Naive thymus-derived CD4-positive, alpha-beta T cell (primary cell): ENCODE measurements at places on chromosomes 2 and 18.

DNA sequence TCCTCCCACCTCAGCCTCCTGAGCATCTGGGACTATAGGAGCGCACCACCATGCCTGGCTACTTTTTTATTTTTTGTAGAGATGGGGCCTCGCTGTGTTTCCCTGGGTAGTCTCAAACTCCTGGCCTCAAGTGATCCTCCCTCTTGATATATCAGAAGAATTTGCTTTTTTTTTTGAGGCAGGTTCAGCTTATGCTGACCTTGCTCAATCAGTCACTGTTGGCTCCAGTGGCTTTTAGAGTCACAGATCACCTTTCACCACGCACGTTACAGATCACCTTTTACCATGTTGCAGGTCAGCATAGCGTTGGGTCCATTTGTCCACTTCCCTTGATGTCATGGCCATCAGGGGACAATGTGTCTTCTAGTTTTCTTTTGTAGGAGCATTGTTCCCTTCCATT is 36.1 kb downstream of the DCAF17 start:
- no peak for DNase-seq

DNA sequence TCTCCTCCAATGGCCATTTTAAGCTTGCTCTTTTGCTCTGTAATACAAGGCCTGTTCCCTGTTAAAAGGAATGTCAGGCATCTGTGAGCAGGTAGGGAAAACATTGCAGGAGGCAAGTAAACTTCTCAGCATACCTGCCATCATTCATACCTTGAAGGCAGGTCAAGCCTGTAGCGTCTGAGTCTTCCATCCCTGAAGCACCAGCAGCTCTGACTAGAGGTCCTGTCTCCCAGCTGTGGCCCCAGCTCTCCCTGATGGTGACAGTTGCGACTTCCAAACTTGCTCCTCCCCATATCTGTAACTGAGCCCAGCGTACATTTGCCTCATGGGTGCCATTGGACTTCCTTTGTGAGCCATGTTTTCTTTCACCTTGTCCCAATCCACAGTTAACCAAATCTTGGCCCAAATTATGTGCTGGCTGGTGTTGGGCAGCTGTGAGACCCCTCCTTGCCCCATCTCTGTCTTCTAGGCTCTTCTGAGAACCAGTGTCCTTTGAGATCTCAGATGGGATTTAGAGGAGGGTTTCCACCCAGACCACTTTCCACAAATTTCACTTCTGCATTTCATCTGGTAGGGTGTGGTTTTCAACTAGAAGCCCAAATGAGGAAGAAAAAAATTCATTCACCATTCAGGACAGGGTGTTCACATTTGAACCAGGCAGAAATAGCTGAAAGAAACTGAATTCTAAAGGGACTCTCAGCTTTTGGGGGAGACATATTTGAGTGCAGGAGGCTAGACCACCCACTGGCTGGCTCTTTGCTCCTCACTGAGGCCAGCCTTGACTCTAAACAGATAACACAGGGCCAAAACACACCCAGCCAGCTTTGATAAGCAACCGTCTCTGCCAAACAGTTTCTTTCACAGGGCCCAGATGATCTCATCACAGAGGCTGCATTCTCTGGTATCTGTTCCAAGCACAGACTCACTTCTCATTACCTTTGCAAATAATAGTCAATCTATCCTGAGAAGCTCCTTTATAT is 66.4 kb upstream of the MSH2 start:
- no peak for DNase-seq

DNA sequence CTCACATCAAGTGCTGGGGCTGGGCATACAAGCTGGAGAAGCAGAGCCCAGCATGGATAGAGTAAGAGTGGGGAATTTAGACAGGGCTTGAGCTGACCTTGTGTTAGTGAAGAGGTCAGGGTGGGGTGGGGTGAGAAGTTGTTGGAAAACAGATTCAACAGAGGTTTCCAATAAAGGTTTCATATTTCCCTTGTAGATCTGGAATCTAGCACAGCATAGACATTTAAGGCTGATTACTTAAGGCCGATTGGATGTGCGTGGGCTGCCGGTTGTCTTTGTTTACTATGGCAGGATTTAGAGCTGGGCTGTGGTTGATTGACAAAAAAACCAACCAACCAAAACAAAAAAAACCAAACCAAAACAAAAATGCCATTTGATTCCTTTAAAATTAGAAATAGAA is 114.9 kb upstream of the SEC11C start:
- DNase-seq = no peak

DNA sequence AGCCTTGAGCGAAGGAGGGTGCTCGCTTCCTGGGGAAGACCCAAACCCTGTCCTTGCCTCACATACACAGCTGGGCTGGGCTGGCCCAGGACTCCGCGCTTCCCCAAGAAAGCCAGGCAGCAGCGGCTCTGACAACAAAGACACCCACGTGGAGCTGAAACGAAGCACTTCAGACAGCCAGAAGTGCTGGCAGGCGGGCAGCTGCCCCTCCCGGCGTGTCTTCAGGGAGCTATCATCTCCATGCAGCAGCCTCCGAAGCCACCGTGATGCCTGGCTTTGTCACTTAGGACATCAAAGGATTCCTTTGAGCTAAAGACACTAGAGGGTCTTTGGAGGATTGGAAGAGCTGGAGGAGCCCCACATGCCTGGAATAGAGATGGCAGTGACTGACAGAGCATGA is 35.2 kb downstream of the C1QL2 start:
- no peak for DNase-seq

DNA sequence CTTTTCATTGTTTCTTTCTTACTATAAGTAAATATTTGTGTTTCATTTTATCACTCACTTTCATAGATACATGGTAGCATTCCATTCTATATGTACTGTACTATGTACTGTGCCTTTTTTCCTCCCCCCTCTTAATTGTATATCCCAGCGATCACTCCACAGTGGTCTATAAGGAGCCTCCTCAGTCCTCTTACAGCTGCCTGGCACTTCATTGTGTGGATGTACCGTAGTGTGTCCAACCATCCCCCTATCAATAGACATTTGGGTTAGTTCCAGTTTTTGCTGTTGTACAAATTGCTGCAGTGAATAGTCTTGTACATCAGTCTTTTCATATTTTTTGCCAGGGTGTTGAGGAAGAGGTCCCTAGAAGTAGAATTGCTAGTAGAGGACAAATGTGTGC is 21.4 kb upstream of the DRC1 start:
- DNase-seq = no peak

- no peak for DNase-seq
Observed at GRCh38 chr2:118737684-118738083, 109.8 kb downstream of the EN1 start.

DNA sequence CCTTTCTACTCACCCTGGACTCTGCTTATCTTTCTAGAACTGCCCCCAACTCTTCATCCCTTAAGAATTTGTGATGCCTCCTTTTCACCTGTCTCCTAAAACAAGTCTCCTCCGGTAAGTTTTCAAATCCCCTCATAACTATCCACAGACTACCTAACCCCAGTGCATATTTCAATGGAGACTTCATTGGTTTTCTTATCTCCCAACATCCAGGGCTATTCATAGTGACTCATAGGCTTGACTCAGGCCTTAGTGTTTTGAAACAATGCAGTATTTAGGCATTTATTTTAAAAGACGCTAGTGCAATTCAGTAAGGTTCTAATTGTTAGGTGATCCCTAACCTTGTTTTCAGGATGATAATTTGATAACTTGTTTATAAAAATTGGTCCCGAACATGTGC is 399.2 kb downstream of the CPS1 start:
- no peak for DNase-seq

GRCh38 chr18:70411876-70412435 is 123.1 kb downstream of the SOCS6 start:
- no peak for DNase-seq

- DNase-seq = no peak
Observed at GRCh38 chr18:73479477-73479876, 611.7 kb upstream of the NETO1 start.

GRCh38 chr18:22865354-22866116 is 67.6 kb upstream of the RBBP8 start:
- no peak for DNase-seq

- no peak for DNase-seq
Observed at GRCh38 chr18:64539847-64540246, 391.0 kb upstream of the LINC00305 start.

- no peak for DNase-seq
Observed at GRCh38 chr2:152056418-152056817, 42.4 kb downstream of the CACNB4 start.

- DNase-seq = no peak
Observed at GRCh38 chr2:217849154-217849975, 153.4 kb downstream of the TNS1 start.

DNA sequence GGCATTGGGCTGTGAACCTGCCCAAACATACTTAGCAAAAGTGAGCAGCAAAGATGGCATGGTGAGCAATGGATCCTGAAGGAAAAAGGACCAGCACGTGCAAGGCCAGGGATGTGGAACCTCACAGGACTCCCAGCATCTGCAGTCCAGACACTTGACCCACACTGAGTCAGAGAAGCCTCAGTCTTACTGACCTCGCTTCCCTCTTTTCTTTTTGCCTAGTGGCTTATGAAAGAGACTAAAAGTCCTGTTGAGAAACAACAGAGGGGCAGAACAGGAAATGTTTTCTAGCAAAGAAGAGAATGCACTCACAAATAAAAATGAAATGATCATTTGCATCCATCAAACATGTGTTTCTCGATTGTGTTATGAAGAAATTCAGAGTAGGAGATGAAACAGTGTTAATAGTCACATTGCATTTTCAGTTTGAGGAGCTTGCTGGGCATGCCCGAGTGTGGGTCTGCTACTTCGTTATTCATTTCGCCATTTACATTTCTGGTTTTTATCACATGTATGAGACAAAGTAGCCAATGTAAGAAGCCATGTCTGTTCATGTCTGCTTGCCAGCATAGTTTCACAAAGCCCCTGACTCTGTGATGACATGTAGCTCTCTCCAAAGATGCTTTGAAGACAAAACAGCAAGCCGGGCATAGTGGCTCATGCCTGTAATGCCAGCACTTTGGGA is 118.4 kb downstream of the INO80D start:
- DNase-seq = no peak

DNA sequence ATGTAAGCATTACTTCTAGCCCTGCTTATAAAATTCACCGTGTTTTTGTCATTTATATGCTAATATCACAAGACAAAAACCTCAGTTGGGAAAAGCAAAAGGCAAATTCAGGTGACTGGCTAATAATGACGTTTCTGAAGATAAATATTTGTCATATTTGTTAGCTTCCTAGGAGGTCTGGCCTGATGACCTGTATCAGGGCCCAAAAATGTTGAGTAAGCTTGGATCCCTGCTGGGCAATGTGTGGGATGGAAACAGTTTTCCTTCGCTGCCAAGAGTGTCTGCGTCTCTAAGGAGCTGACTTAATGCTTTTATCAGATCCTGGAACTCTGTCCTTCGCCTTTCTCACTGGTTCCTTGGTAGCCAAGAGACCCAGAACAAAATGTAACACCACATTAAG is 230.1 kb upstream of the PXDN start:
- no peak for DNase-seq

DNA sequence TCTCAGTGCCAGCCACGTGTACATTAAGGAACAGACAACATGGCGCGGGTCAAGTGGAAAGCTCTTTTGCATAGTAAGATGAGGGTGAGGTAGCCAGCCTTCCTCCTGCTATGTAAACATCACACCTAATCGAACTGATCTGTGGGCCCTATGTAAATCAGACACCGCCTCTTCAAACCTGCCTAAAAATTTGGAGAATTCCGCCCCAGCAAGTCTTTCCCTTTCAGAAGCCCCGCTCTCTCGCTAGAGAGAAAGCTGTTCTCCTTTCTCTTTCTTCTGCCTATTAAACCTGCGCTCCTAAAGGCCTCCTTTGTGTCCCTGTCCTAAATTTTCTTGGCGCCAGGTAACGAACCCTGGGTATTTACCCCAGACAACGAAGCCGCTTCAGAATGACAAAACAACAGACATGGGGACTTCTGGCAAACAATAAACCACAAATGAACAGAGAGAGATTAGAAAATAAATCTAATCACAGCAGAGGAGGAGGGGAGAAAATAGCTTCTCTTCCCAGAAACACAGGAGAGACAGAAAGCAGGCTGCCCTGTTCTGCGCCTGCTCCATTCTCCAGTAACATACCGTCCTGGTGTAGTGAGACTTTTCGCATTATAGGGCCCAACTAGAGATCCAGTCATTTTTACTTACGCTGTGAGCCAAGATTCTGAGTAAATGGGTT is 31.9 kb upstream of the CYP1B1 start:
- no peak for DNase-seq

DNA sequence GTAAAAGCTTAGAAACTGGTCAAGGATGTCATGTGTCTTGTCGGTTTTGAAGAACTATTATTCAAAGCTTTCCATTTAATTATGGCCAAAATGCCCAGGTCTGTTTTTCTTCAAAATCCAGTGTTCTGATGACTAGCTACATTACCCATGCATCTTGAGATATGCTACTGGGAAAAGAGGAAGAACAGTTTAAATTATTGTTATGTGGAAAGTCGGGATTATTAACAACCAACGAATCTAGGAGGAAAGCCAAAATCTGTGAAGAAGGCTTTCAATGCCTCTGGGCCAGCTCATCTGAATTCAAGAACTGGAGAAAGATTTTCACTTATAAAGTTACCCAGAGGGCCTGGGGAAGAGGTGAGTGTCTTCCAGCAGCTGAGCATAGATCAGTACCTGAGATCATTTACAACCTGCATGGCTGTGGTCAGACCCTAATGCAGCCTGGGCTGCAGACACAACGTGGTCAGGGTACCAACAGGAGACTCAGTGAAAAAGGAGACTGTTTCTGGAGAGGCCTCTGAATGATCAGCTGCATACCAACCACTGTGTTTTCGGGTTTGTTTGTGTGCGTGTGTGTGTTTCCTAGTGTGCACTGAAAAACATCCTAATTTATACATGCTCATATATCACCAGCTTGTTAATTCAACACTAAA is 308.5 kb downstream of the NRXN1 start:
- DNase-seq = no peak

DNA sequence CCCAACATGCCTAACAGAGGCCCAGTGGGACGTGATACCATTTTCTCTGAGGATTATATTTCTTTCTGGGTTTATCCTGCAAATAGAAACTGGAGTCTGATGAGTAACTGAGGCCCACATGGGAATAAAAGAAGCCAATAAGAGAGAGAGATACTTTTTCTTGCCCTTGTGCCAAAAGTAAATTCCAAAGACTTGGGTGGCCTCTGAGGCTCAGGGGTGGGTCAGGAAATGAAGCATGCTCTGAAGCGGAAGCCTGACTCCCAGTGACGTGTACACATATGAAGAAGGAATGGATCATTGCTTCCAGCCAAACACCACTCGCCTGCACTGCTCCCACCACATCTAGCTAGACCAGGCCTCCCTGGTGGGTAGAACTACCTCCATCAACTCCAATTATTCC is 273.6 kb upstream of the NCKAP5 start:
- DNase-seq = no peak

- no peak for DNase-seq
Observed at GRCh38 chr2:37287966-37288365, 36.7 kb downstream of the PRKD3 start.

DNA sequence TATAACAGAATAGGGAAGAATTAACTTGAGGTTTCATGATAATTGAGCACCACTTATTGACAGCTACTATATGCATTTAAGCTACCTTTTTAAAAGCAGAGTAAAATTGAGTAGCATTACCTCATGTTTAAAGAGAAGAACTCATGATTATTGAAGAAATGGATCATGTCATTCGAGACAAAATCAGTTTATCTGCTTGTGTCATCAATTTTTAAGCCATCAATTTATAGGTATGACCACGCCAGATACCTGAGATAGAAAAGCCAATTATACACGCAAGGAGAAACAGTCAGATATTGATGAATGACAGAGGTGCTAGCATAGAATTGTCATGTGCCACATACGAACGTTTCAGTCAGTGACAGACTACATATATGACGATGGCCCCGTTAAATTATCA is 28.4 kb downstream of the DSG2 start:
- no peak for DNase-seq

- DNase-seq = no peak
Observed at GRCh38 chr2:219426068-219426443, 7.9 kb downstream of the DES start.
